CD14-positive monocyte (primary cell): ENCODE measurements at places on chromosomes 3 and 15.

DNA sequence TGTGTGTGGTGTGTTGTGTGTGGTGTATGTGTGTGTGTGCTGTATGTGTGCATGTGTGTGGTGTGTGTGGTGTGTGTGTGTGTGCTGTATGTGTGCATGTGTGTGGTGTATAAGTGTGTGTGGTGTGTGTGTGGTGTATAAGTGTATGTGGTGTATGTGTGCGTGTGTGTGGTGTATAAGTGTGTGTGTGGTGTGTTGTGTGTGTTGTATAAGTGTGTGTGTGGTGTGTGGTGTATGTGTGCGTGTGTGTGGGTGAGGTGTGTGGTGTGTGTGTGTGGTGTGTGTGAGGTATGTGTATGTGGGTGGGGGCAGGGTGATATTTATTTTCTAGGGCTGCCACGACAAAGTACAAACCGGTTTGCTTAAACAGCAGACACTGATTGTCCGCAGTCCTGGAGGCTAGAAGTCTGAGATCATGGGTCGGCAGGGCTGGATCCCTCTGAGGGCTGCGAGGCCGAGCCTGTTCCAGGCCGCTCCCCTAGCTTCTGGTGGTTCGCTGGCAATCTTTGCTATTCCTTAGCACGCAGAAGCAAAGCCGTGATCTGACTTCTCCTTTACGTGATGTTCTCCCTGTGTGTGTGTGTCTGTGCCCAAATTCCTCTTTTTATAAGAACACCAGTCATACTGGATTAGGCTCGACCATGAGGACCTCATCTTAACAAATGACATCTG is 160.2 kb downstream of the XXYLT1 start:
- peak; percentile 75 for DNase-seq

DNA sequence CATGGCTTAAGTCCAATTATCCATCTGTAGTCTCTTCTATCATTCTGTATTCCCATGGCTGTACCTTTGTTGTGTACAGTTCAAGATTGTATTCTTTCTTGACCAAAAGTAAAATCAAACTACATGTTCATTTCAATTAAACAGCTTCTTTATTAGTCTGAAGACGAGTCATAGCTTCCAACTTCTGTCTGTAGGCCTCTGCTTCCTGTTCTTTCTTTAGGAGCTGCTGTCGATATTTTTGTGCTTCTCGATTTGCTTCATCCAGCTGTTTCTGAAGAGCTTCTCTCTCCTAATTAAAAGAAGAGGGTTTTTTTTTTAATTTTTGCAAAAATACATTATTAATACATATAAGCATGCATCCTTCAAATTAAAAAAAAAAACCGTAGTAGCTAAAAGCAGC is 13.0 kb upstream of the HDC start:
- DNase-seq = peak; percentile 21

DNA sequence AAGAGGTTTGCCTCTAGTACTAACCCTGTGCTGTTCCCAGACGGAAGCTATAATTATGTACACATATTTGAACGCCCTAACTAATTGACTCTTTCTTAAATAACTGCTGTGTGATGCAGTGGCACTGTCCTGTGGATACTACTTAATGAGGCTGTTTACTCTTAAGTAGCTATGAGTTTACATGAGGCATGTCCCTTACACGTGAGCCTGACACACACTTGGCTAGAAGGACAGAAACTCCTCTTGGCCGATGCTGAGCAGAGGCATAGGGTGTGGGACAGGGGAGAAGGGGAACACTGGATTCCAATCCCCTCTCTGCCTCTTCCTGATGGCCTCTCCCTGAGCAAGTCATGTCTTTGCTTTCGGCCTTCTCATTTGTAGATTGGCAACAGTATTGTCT is 21.9 kb downstream of the EHD4 start:
- DNase-seq = no peak

- DNase-seq = no peak
Observed at GRCh38 chr3:34312684-34313083, 514.3 kb downstream of the PDCD6IP start.

- DNase-seq = peak; percentile 67
Observed at GRCh38 chr3:57805674-57806073, 49.6 kb downstream of the SLMAP start.

DNA sequence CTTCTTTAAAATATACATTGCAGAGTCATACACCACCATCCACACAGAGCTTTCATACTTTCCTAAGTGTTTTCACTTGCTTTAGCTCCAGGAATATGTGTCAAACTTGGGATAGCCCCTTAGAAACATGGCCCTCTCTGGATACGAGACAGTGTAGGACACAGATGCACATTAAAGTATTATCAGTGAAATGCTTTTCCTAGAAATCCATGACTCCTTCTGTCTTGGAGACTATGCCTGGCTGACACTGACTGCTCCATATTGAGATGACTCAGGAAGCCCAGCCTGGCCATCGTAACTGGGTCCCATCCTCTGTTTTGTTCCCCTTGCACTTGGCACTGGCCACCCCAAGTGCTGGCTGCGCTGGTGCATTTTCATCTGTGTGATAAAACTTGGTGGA is 204.8 kb downstream of the PDZRN3 start:
- no peak for DNase-seq

- no peak for DNase-seq
Observed at GRCh38 chr3:56928379-56929068, 126.8 kb upstream of the ARHGEF3 start.

DNA sequence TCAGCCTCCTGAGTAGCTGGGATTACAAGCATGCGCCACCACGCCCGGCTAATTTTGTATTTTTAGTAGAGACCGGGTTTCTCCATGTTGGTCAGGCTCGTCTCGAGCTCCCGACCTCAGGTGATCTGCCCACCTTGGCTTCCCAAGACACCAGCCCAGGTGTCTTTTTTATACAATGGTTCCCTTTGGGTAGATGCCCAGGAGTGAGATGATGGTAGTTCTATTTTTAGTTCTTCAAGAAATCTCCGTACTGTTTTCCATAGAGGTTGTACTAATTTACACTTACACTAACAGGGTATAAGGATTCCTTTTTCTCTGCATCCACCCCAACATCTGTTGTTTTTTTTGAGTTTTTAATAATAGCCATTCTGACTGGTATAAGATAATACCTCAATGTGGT is 94.3 kb downstream of the IGF2BP2 start:
- no peak for DNase-seq

DNA sequence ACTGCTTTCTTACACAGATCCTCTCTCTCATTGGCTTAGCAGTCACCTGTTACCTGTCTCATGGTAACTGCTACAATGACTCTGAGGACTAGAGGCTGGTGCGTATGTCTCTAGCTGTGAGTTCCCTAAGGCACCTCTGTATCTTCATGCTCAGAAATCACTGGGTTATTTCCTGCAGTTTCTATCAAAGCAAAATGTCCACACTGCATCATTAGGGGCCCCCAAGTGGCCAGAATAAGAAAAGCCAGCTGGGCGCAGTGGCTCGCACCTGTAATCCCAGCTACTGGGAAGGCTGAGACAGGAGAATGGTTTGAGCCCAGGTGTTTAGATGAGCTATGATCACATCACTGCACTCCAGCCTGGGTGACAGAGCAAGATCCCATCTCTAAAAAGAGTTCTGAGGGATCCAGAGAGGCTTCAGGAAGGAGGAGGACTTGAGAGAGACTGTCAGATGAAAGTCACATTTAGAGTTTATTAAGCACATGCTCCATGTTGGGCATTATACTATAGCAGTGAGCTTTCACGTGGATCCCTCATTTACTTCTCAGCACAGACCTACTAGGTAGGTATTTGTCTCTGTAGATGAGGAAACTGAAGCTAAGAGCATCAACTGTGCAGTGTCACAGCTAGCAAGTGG is 2.3 kb upstream of the VPS18 start:
- no peak for DNase-seq

DNA sequence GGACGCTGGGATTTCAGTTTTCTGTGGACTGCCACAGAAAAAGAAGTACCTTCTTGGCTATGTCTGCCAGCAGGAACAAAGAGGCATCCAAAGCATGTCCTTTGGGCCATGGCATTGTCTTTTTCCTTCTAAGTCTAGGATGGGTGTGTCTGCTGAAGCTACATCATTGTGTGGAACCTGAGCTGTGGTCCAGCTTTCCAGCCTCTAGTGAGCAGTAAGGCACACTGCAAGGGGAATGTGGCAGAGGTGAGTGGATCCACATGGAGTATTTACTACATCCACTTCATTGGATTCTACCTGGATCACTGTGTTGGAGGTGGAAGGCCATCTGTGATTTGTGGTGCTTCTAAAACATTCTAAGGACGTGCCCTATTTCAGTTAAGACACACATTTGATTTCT is 23.7 kb downstream of the CMTM8 start:
- no peak for DNase-seq
